ENCODE measurements at places on chromosomes 4 and X. TPM values are rescaled to one million over a fixed set of nuclear protein-coding genes. Genes with fewer than 3 reads are reported as not detected.
A peak's percentile ranks its signal among the peaks of the same experiment; 100 is the strongest.

Gene PLA2G12A
- 64.7 TPM for total RNA-seq

DNA sequence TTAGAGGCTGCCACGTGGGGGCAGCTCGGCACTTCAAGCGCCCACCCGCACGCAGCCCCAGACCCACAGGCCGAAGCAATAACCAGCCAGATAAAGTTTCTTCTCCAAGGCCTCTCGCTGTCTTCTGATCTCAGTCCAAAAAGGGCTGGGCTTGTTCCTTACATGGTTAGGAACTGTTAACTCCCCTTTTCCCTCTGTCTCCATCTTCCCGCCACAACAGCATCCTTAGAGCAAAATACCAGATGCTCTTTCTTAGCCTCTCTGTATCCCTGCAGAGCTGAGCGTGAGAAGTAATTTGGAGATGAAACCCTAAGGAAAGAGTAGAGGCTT, 23.4 kb upstream of the KIAA1210 start:
- no peak overlapping the region for H3K4me3 ChIP-seq
- no peaks in the 10 kb centered on the region for H3K27me3 ChIP-seq
- H3K4me1 ChIP-seq = no peaks in the 10 kb centered on the region
- no peak overlapping the region for H3K27ac ChIP-seq
- DNase-seq = no peak

DNA sequence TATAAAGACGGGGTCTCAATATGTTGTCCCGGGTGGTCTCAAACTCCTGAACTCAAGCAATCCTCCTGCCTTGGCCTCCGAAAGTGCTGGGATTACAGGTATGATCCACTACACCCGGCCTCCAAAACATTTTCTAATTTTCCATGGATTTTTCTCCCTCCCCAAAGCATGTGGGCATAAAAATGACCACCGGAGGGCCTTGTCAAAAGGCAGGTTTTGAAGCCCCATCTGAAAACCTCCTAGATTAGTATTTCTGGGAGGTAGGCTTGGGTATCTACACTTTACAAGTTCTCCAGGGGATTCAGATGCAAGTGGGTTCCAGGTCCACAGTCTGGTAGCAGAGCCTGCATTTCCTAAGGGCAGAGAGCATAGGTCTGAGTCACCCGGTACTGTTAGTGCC, 1.4 kb upstream of the GPR173 start:
- H3K4me3 ChIP-seq = no peak overlapping the region
- no peak for DNase-seq
- no peaks in the 10 kb centered on the region for H3K36me3 ChIP-seq
- H3K4me1 ChIP-seq = no peaks in the 10 kb centered on the region
- H3K27me3 ChIP-seq = peaks cover 2% of the 10 kb centered on the region

DNA sequence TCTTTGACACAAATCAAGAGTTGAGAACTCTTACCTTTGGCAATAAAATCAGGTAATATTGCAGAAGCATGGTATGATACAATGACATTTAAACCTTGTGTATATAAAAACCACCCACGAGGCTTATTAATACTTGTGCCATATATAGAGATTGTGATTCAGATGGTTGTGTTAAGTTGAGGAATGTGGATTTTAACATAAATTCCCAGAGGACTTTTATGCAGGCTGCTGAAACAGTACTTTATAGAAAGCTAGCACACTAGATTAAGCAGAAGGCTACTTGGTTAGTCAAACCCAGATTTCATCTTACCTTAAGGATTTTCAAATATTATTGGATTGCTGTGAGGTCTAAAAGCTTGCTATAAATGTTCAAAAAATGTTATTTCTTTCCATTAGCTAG, 325.7 kb upstream of the PCDH10 start:
- H3K4me3 ChIP-seq = no peak overlapping the region
- no peak for DNase-seq
- no peaks in the 10 kb centered on the region for H3K36me3 ChIP-seq
- no peak overlapping the region for H3K27ac ChIP-seq
- no peaks in the 10 kb centered on the region for H3K27me3 ChIP-seq

DNA sequence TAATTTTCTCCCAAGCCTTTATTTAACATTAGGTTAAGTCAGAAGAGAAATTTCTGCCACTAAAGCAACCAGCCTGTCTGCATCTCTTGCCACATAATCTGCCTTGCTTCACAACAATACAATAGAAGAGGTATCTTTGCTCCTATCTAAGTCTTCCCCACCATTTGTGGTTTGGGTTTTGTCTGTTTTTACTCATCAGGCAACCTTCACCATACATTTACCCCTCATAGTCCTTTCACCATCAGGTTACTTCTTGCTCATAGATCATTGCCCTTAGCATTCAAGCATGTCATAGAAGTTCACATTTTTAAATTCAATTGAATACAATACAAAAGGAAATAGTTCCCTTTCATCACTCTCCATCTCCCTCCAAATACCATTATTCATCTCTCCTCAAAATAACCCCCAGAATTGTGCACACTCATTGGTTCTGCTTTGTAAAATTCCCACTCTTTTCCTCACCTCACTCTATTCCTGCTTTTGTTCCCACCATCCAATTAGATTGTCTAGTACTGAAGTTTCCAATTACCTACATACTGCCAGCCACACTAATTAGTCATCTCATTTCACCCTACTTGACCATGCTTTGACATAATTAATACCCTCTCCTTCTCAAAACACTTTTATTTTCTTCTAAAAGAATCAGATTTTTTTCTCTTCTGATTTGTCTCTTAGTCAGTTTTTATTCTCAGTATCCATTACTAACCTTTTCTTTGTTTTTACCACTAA, 1957.0 kb upstream of the AGA start:
- no peak overlapping the region for H3K4me3 ChIP-seq
- H3K36me3 ChIP-seq = no peaks in the 10 kb centered on the region
- H3K4me1 ChIP-seq = no peaks in the 10 kb centered on the region
- DNase-seq = no peak
- no peaks in the 10 kb centered on the region for H3K27me3 ChIP-seq
- no peak overlapping the region for H3K27ac ChIP-seq

DNA sequence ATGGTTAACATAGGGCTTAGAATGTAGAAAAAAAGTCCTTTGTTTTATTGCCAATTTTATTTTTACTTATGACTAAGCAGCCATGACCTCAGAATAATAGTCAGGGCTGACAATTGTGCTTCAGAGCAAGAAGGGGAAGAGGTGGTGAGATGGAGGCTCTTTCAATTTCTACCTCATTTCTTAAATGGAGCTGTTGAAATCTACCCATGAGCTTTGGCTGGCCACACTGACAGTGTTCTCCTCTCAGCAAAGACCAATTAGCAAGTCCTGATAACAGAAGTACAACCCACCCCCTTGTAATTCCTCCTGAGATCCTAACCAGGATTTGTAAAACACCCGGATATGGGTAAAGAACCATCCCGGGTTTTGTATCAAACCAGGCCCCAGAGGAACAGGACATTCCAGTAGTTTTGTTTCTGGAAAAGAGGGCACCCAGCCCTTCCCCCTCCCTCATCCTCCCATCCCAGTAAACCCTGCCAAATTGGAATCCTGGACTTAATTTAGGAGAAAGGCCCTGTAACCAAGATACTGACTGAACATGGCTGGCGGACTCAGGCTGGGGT, at the start of gene HEPH:
TSS of gene HEPH (plus strand) at position 399 of the 563 bp plus-strand sequence. CDS start 6,324 bp downstream, outside the sequence.
- H3K4me1 ChIP-seq = no peaks in the 10 kb centered on the region
- no peaks in the 10 kb centered on the region for H3K27me3 ChIP-seq
- DNase-seq = no peak
- H3K36me3 ChIP-seq = no peaks in the 10 kb centered on the region
- H3K27ac ChIP-seq = no peak within 1 kb of the TSS

DNA sequence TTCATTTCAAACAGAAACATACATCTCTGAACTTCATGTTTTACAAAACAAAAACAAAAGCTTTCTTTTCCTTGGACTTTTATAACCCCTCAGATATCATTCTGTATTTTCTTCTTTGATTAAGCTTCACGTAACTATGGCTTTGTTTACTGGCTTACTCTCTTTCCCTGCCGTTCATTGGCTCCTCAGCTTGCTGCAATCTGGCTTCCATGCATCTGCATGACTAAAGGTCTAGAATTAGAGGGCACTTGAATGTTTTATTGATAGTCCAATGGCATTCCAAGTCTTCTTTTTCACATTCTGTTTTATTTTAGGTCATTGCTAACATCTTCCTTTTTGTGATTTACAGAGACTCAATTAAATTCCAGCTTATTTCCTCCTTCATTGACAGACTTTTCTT, 487.6 kb downstream of the GRXCR1 start:
- no peak overlapping the region for H3K4me3 ChIP-seq
- DNase-seq = no peak
- no peaks in the 10 kb centered on the region for H3K27me3 ChIP-seq
- H3K36me3 ChIP-seq = no peaks in the 10 kb centered on the region

DNA sequence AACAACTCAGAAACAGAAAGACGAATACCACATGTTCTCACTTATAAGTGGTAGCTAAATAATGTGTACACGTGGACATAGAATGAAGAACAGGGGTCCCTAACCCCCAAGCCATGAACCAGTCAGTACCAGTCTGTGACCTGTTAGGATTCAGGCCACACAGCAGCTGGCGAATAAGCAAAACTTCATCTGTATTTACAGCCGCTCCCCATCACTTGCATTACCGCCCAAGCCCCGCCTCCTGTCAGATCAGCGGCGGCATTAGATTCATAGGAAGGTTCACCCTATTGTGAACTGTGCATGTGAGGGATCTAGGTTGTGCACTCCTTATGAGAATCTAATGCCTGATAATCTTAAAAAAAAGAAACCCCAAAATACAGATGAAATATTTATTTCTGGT, 1128.7 kb downstream of the NLGN4X start:
- H3K4me3 ChIP-seq = no peak overlapping the region
- H3K36me3 ChIP-seq = no peaks in the 10 kb centered on the region
- DNase-seq = no peak
- no peaks in the 10 kb centered on the region for H3K27me3 ChIP-seq
- H3K4me1 ChIP-seq = no peaks in the 10 kb centered on the region

GRCh38 chrX:40167233-40167849, 69.6 kb upstream of the BCOR start:
- H3K27me3 ChIP-seq = no peaks in the 10 kb centered on the region
- no peaks in the 10 kb centered on the region for H3K36me3 ChIP-seq
- no peak overlapping the region for H3K27ac ChIP-seq
- peak overlapping the region; percentile 63 for H3K4me3 ChIP-seq
- DNase-seq = no peak

Gene SEC24B
- 26.4 TPM for total RNA-seq

DNA sequence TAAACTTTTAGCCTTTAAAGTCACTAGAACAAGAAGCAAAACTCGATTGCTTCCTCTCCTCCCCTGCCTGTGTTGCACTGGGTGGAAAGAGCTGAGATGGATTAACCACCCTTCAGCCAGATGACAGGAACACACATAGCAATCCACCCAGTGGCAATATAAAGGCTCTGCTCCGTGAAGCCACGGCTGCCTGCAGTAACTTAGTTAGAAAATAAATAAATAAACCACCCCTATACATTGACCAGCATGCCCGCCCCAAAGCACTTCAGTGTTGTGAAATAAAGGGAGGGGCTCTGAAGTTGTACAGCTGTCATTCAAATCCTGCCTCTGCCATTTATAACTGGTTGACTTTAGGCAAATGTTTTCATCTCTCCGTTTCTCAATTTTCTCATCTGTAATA, 217.1 kb upstream of the LDB2 start:
- no peaks in the 10 kb centered on the region for H3K27me3 ChIP-seq
- no peaks in the 10 kb centered on the region for H3K36me3 ChIP-seq
- no peak overlapping the region for H3K4me3 ChIP-seq
- H3K4me1 ChIP-seq = no peaks in the 10 kb centered on the region
- no peak overlapping the region for H3K27ac ChIP-seq

- no peaks in the 10 kb centered on the region for H3K36me3 ChIP-seq
- H3K27ac ChIP-seq = no peak overlapping the region
- H3K27me3 ChIP-seq = no peaks in the 10 kb centered on the region
- DNase-seq = no peak
- no peaks in the 10 kb centered on the region for H3K4me1 ChIP-seq
Observed at GRCh38 chrX:115378471-115378870, 89.0 kb downstream of the LUZP4 start.

- H3K4me3 ChIP-seq = no peak overlapping the region
- no peaks in the 10 kb centered on the region for H3K4me1 ChIP-seq
- DNase-seq = no peak
- no peaks in the 10 kb centered on the region for H3K36me3 ChIP-seq
- H3K27me3 ChIP-seq = no peaks in the 10 kb centered on the region
Observed at GRCh38 chr4:36712013-36712412, 430.6 kb downstream of the DTHD1 start.

DNA sequence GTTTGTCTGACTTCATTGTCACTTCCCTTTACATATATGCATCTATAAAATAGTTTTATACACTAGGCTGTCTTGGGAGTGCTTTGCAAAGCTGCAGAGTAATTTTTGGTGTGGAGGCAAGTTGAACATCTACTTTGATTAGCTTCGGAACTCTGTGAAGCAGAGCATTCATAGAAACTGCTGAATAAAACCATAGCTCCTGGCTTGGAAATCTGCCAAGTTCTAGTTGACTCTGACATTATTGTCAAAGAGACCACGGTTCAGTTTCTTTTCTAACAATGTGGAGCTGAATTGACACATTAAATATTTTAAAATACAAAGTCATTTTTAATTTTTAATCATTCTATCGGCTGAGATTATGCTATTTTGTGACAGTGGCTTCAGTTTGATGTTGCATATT, 335.0 kb downstream of the BMPR1B start:
- H3K27me3 ChIP-seq = no peaks in the 10 kb centered on the region
- no peak for DNase-seq
- no peak overlapping the region for H3K27ac ChIP-seq
- peaks cover 4% of the 10 kb centered on the region for H3K4me1 ChIP-seq

Gene FAM120C
- total RNA-seq = 6.0 TPM

Gene FRMPD4
- total RNA-seq = 2.8 TPM

GRCh38 chr4:17535906-17536305, 20.9 kb downstream of the CLRN2 start:
- H3K27me3 ChIP-seq = peaks cover 7% of the 10 kb centered on the region
- no peaks in the 10 kb centered on the region for H3K36me3 ChIP-seq
- H3K4me1 ChIP-seq = no peaks in the 10 kb centered on the region
- no peak for DNase-seq
- no peak overlapping the region for H3K27ac ChIP-seq

- no peak overlapping the region for H3K27ac ChIP-seq
- H3K36me3 ChIP-seq = peaks cover 6% of the 10 kb centered on the region
- H3K27me3 ChIP-seq = no peaks in the 10 kb centered on the region
- no peak for DNase-seq
- H3K4me3 ChIP-seq = no peak overlapping the region
- H3K4me1 ChIP-seq = peaks cover 27% of the 10 kb centered on the region
Observed at GRCh38 chrX:124023838-124024238, 62.3 kb downstream of the STAG2 start.

Gene DCAF4L1
- 0.19 TPM for total RNA-seq

DNA sequence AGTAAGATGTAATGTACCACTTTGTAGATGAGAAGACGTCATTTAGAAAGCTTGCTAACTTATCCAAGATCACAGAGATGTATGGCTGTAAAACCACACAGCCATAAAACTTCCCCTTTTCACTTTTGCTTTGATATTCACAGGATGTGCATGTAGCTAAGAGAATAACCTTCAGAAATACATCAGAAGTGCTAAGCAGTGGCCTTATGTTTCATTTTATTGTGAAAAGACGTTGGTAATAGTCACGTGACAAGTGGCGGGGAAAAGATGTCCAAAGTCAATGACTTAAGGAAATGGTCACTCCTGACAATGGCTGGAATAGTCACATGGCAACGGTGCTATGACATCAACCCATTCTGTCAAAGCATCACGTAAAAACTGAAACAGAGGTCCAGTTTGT, 12.9 kb upstream of the WDR17 start:
- DNase-seq = no peak
- H3K4me3 ChIP-seq = no peak overlapping the region
- no peaks in the 10 kb centered on the region for H3K27me3 ChIP-seq
- H3K4me1 ChIP-seq = no peaks in the 10 kb centered on the region

Gene TMPRSS11B
- not detected for total RNA-seq

Gene TMEM154
- total RNA-seq = 1.4 TPM

- no peak overlapping the region for H3K27ac ChIP-seq
- H3K4me3 ChIP-seq = no peak overlapping the region
- no peaks in the 10 kb centered on the region for H3K4me1 ChIP-seq
- DNase-seq = no peak
Observed at GRCh38 chrX:65932173-65933084, 107.5 kb downstream of the VSIG4 start.

Gene SNCA
- 7.0 TPM for total RNA-seq

Data from left ventricle myocardium inferior (tissue), 1 donor.